Midbrain (tissue), 1 donor: ENCODE measurements at places on chromosomes 7 and 10.

DNA sequence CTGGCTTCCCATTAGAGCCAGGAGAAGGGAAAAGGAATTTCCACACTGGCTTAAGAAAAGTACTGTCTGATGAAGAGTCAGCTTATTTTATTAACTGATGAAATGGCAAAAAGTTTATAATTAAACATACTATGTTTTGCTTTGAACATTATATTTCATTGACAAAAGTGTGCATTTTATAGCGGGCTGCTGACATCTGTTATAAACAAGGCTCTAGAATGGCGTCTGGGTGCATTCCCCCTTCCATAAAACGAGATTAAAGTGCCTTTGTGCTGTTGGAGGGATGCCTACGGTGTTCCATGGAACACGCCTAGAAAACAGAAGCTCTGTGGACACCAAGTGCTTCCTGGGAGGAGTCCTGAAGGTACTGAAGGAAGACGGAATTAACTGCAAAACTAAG lies 220.2 kb downstream of the SNX10 start:
- no peak for DNase-seq

DNA sequence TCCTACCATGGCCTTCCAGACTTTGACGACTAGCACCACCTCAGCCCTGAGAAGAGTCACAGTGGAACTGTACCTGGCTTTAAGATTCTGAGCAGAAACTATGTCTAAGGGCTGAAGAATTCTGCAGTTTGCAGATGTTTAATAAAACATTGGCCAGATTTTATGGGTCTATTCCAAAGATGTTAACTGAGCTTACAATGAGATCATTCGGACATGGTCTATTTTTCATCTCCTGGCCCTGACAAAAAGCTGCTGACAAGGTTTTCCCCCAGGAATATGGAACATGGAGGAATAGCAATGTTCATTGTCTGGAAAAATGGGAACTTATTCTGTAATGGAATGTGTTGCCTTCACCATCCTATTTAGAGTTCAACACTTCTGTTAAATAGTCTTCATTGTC lies 66.4 kb downstream of the PTF1A start:
- no peak for DNase-seq

GRCh38 chr7:100632951-100633717 lies 8.2 kb downstream of the TFR2 start:
- DNase-seq, result no peak

GRCh38 chr7:98312201-98312600 lies 30.7 kb downstream of the BRI3 start:
- DNase-seq, result no peak

DNA sequence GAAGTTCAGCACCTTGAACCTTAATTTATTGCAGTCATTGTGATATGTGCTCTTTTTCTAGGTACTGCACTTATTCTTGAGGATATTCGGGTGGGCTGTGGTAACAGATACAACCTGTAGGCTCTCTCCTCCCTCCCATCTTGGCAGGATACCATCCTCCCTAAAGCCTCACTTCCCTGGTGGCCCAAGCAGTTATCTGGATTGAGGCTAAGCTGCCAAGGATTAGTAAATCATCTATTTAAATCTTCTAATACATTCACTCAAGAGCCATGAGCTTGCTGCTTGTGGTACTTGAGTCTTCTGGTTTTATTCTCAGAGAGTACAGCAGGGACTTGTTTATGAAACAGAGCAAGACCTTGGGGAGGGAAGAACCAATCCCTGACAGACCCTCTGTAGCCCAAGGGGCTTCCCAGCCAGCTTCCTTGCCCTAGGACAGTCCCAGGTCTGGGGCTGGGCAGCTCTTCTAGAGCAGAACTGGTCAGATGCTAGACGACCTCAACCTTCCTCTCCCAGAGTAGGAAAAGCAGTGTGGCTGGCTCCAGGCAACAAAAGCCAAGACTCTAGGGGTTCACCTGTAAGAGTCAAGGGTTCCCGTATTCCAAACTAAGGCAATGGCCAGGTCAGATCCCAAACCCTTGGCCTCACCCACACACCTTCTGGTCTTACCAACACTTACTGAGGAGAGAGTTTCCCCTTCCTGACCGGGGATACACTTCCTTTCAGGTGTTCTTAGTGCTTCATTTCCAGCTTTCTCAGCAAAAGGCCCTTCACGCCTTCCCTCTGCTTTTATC lies 21.3 kb downstream of the WNT8B start:
- no peak for DNase-seq

GRCh38 chr10:80477813-80478212 lies 23.7 kb downstream of the TSPAN14 start:
- no peak for DNase-seq

- DNase-seq, result no peak
Measured at GRCh38 chr10:66591865-66592264, 334.0 kb upstream of the LRRTM3 start.

DNA sequence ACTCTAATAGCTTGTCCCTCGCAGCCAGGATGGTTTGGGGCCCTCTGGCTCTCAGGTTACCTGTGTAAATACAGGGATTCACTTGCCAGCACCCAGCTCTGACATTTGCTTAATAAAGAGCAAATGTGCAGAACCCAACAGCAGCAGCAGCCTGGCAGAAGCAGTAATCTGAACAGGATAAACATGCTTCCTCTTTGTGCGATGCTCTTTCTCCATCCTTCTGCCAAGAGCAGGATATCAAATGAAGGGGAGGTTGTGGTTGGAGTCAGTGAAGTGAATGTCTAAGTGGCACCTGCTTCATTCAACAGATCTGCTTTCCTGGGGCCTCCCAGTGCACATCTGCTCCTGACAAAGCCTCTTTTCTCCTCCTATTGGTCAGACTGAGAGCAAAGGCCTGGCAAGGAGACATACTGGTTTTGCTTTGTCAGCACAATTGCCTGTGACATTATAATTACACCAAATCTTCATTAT lies 130.3 kb downstream of the NRF1 start:
- peak; percentile 54 for DNase-seq

- no peak for DNase-seq
Measured at GRCh38 chr10:97838091-97838490, 11.6 kb upstream of the GOLGA7B start.

- DNase-seq, result no peak
Measured at GRCh38 chr10:31816318-31816717, 112.3 kb downstream of the ARHGAP12 start.

DNA sequence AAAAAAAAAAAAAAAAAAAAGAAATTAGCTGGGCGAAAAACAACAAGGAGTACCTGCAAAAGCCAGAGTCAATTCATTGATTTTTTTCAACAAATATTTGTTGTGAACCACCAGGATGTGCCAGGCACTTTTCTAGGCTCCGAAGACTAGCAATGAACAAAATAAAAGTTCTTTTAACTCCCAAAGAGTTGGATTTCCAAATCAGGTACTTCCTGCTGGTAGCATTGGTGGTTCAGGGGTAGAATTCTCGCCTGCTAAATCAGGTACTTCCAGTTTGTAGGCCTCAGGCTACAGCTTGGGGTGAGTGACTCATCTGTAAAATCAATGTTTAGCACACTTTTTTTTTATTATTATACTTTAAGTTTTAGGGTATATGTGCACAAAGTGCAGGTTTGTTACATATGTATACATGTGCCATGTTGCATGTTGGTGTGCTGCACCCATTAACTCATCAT lies 10.9 kb downstream of the PPA1 start:
- no peak for DNase-seq
